ENCODE measurements at places on chromosomes 2 and 18. TPM values are rescaled to one million over a fixed set of nuclear protein-coding genes. Genes with fewer than 3 reads are reported as not detected.

NEU4 gene
- not detected for total RNA-seq

CFAP65 gene
- total RNA-seq, result not detected

GALNT5 gene
- under 0.01 TPM for total RNA-seq

CD302 gene
- total RNA-seq, result 5.2 TPM

CLEC4F gene
- 0.10 TPM for total RNA-seq

SCG2 gene
- total RNA-seq, result 1.3 TPM

PKP4 gene
- total RNA-seq, result 31.3 TPM

SATB2 gene
- 4.5 TPM for total RNA-seq

ARHGEF4 gene
- total RNA-seq, result not detected

AGXT gene
- total RNA-seq, result not detected

RAD51AP2 gene
- not detected for total RNA-seq

FSHR gene
- not detected for total RNA-seq

GPBAR1 gene
- not detected for total RNA-seq

PROM2 gene
- total RNA-seq, result under 0.01 TPM

DSG4 gene
- total RNA-seq, result not detected

EML4 gene
- 16.2 TPM for total RNA-seq

IRS1 gene
- 0.05 TPM for total RNA-seq

CPO gene
- total RNA-seq, result not detected

PFN4 gene
- total RNA-seq, result not detected
